ENCODE measurements at places on chromosomes 5 and 9. TPM values are rescaled to one million over a fixed set of nuclear protein-coding genes. Genes with fewer than 3 reads are reported as not detected.

Gene F2RL2
- total RNA-seq = 0.32 TPM

Gene SLC6A19
- total RNA-seq = not detected

Gene FOXD4L3
- not detected for total RNA-seq

Gene ORM2
- not detected for total RNA-seq

Gene IFNK
- not detected for total RNA-seq

Gene CAMK4
- total RNA-seq = 0.11 TPM

Gene OLFML2A
- total RNA-seq = 32.8 TPM

Gene FYB1
- 2.6 TPM for total RNA-seq

Gene KCNMB1
- total RNA-seq = 0.96 TPM

Gene CYLC2
- total RNA-seq = not detected

Gene ACOT12
- not detected for total RNA-seq

DNA sequence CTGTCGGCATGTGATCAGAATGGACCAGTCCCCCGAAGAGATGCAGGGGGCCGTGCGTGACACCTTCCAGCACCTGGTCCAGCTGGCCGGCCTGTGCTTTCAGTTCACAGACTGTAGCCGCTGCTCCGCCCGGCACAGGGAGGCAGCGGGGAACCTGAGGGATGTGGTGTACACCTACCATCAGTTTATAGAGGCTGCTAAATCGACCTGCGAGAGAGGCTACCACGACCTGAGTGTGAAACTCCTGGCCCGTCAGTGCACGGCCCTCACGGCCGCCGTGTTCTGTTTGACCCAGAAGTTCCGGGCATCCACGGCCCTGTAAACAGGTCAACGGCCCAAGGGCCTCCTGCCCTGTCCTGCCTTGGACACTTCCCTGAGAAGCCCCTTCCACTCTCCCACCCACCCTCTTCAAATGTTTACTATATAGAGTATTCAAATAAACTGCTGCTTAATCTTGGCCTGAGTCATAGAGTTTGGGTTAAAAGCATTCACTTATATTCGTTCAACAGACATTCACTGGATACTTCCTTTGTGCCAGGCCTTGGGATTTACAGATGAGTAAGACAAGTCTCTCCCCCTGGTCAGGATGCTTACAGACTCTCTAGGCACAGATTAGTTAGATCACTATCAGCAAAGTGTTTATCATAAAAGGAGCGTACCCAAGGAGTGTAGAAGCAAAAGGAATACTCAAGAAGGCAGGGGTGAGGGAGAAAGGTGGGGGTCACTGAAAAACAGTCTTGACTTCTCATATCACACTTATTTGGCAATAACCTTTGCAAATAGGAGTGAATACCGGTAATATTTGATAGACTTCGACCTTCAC is 6.9 kb upstream of the TRMT10B start:
- no peak for DNase-seq

DNA sequence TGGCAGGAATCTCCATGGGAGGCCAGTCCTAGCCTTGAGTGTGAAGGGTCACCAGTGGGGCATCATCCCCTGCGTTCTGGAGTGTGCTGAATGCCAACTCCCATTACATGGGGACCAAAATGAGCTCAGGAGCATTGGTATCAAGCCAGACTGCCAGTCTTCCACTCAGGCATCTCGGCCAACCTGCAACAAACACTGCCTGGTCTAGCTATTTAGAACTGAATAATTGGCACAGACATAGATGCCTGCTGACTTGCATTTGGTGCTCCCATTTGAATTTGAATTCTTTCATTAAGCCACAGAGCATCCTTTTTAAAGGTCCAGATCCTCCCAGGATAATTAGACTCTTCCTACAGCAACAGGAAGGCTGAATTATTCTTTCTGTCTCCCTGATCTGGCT is 116.6 kb upstream of the ABCA1 start:
- peak; percentile 63 for DNase-seq

GRCh38 chr5:54361691-54362411 is 51.5 kb upstream of the ARL15 start:
- peak; percentile 54 for DNase-seq

- DNase-seq = no peak
Measured at GRCh38 chr5:73624888-73625287, 1.1 kb upstream of the ARHGEF28 start.

DNA sequence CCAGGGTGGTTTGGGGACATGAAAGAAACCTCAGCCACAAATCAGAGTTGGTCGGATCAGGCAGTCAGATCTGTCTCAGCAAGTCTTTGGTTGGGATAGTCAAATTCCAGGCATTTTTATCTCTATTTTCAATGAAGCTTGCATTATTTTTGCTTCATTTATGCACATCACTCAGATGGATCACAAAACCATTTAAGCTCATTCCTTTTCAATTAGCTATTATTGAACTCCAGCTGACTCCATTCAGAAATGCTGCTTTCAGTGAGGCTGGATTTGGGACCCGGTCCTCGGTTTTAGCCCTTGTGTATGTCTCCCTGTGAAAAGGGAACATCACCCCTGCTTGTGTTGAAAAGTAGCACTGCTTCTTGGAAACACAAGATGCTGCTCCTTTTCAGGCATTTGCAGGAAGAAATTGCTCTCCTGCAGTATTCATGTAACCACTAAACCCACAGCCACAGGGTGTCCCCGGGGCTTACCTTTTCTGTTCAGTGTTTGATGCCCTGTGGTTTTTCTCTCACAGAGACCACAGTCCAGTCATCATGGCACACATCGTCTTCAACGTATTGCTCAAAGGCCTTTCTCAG is 232.9 kb downstream of the NFIB start:
- no peak for DNase-seq

GRCh38 chr9:99385215-99385614 is 163.1 kb downstream of the SEC61B start:
- no peak for DNase-seq

- no peak for DNase-seq
Measured at GRCh38 chr5:103114440-103114839, 5.5 kb downstream of the GIN1 start.

DNA sequence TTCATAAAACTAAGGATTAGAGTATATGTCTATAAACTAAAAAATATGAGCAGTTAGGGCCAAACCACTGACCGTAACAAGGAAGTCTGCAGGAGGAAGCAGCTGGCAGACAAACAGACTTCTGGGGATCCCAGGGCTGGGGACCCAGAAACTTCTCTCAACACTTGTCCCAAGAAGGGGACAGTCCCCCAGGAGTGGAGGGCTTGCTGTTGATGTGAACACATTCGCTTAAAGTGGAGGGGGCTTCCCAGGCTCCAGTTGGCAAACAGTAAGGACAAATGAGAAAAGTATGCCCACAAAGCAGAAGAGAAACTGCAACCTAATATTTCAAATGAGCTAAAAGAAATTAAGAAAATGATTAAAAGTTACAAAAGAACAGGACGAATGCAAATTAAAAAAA is 83.7 kb downstream of the PDE8B start:
- DNase-seq = no peak

- DNase-seq = no peak
Measured at GRCh38 chr9:75685062-75685461, 205.4 kb upstream of the PCSK5 start.

DNA sequence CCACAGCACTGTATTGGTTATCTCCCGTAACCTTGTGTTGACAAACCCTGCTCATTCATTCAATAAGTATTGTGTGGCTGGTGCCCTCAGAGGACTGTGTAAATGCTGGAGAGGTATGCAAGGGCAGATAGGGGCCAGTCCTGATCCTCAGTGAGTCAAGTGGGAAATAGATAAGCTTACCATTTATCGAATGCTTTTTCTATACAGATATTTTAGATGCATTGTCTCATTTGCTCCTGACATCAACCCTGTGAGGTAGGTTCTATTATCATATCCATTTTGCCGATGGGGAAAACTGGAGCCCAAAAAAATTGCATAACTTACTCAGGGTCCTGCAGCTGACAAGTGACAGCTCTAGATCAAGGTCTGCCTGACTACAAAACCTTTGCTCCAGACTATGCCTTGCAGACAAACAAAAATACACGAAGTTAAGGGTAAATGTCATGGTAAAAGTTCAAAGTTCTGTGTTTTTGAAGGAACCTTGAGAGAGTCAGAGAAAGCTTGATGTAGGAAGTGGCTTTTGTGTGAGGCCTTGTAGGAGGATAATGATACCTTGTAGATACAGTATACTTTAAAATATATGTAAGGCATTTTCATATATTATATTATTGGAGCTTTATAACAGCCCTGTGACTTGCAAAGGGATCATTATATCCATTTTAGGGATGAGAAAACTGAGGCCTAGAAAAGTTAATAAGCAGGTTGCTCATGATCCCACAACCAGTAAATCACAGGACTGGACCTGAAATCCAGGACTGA is 22.7 kb downstream of the CYFIP2 start:
- DNase-seq = no peak

GRCh38 chr9:115133649-115134048 is 15.7 kb upstream of the TNC start:
- no peak for DNase-seq

DNA sequence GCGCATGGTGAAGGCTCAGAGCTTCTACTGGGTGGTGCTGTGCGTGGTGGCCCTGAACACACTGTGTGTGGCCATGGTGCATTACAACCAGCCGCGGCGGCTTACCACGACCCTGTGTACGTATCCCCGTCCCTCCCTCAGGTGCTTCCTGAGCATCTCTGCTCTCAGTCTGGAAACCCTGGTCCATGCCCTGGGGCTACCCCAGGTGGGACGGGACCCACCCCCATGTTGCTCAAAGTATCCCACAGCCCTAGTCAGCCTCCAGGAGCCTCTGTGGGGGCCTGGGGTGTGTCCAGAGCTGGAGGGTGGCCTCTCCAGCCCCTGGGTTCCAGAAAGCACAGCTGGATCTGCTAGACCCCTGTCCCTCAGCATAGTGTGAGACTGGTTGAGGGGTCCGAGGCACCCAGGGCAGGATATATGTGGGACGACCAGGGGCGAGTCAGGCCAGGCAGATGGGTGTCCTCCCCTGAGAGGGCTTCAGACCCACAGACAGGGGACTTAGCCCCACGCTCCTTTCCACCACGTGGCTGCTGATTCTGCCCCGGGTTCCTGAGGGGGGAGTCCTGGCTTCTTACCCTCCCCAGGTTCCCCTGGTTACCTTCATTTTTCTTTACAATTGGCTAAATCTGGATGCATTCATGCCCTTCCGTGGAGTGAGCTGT is 94.0 kb downstream of the CACNA1B start:
- DNase-seq = no peak

DNA sequence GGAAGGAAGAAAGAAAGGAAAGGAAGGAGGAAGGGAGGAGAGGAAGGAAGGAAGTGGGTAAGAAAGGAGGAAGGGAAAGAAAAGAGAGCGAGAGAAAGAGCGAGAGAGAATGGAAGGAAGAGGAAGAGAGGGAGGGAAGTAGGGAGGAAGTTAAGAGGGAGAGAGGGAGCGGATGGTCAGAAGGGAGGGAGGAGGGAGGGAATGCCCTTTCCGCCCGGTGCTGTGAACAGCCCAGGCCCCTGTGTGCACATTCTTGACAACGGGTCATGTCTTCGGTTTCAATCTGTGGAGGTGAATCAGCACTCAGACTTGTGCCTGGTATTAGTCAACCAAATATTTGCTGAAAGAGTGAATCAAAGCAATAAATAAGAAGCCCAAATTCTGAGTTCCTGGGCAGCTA is 39.2 kb downstream of the PRUNE2 start:
- DNase-seq = no peak

GRCh38 chr9:85569988-85570387 is 171.8 kb downstream of the AGTPBP1 start:
- DNase-seq = no peak

DNA sequence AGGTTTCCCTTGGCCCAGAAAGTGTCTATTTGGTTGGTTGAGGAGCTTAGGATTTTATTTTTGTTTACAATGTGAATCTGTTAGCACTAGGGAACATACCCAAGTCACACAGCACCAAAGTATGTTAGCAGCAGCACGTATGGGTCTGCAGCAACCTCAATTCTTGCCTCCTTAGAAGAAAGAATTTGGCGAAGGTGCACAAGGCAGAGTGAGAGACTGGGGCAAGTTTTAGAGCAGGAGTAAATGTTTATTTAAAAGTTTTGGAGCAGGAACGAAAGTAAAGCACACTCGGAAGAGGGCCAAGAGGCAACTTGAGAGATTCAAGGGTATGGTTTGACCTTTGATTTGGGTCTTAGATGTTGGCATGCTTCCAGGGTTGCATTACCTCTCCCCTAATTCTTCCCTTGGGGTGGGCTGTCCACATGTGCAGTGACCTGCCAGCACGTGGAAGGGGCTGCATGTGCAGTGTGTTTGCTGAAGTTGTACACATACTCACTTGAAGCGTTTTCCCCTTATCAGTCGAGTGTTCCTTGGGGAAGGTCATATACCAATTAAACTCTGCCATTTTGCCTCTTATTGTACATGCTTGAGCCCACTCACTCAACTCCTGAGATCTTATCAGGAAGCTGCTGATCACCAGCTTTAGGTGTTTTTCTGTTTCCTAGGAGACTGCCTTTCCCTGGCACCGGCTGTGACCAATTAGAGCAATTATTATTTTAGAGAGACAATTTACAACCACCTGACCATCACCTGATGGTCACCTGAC is 64.9 kb upstream of the SHC3 start:
- DNase-seq = no peak

DNA sequence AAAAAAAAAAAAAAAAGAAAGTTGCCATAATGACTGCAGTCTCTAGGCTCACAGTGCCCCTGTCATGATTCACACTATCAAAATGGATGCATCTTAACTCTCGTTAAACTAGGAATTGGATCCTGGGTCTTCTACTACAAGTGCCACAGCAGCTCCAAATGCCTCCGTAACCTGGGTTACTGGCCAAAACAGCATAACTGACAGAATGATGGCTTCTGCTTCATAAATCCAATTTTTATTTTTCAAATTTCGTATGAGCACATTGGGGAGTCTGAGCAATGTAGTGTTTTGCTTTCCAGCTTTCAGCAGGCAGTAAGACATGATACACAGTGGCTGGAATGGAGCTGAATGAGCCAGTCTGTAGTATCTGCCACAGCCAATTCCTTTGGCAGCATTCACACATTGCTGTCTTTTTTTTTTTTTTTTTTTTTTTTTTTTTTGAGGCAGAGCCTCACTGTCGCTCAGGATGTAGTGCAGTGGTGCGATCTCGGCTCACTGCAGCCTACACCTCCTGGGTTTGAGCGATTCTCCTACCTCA is 36.0 kb upstream of the NPM1 start:
- DNase-seq = no peak

DNA sequence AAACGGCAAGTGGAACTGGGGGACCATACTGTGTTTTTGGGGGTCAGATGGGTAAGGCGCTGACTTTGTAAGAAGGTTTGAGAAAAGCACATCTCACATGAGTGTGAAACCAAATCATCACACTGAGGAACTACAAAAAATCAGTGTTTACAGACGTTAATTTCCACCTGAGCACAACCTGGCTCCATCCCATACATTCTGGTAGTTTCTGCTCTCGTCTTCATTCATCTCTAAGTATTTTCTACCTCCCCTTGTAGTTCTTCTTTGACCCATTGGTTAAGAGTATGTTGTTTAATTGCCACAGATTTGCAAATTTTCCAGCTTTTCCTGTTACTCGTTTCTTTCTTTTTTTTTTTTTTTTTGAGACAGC is 8.9 kb upstream of the DPP7 start:
- DNase-seq = no peak

DNA sequence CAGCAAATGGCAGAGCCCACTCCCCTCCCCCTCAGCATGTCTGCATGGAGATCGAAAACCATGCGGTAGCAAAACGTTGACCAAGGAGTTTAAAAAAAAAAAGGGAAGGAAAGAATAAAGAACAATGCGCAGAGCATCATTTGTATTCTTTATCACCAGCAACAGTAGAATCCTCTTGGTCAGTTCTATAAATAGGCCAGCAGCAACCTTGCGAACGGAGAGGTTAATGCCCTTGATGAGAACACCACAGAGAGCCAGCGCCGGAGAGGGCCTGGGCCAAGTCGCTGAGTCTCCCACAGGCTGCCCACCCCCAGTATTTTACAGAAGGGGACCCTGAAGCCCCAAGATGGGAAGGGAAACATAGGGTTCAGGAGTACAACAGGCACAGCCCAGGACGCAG is 22.7 kb downstream of the WHRN start:
- no peak for DNase-seq

GRCh38 chr9:110048403-110048975 is 159.5 kb downstream of the C9orf152 start:
- peak; percentile 86 for DNase-seq
